Left ventricle myocardium inferior (tissue), 1 donor: ENCODE measurements at places on chromosomes 11 and 22. TPM values are rescaled to one million over a fixed set of nuclear protein-coding genes. Genes with fewer than 3 reads are reported as not detected.
A peak's percentile ranks its signal among the peaks of the same experiment; 100 is the strongest.

IPO7 gene
- 150 TPM for total RNA-seq

GRAP2 gene
- total RNA-seq, result 1.6 TPM

C22orf15 gene
- total RNA-seq, result not detected

DEUP1 gene
- total RNA-seq, result not detected

TMEM45B gene
- not detected for total RNA-seq

SHISAL1 gene
- total RNA-seq, result 1.3 TPM

MRGPRX3 gene
- not detected for total RNA-seq

GAL gene
- 0.58 TPM for total RNA-seq

- no peak for DNase-seq
These were observed 23.9 kb upstream of the CRTAM start for GRCh38 chr11:122814401-122814800.

- DNase-seq, result no peak
These were observed 161.1 kb upstream of the CADM1 start for GRCh38 chr11:115665175-115665821.

DNA sequence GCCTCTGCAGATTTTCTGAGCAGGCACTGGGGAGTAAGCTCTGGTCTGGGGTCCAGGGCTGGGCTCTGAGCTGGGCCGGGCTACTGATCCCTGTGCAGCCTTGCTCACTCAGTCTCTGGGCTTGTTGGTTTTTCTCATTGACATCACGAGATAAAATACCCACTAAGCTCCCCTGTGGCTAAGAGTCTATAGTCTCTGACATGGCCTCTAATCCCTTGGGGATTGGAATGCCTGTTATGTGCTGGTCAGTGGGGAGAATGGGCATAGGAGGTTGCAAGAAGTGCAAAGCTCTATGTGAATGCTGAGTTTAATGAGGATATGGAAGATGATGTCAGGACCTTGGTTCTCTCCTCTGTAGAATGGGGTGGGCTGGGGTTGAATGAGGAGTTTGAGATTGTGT is 23.3 kb downstream of the ELF5 start:
- no peak for DNase-seq

DNA sequence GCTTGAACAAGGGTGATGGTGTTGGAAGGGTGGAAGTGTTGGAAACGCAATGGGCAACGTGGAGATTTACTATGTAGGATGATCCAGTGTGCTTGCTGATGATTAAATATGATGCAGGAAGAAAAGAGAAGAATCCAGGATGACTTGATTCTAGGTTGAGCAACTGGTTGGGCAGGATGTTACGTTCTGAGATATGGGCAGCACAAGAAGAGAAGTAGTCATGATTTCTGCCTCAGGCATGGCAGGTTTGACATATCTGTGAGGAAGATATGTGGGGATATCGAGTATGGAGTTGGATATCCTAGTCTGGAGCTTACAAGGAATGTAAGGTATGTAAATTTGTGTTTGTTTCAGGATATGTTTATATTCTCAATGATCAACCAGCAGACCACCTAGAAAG is 1.9 kb downstream of the OR52K1 start:
- no peak for DNase-seq

DNA sequence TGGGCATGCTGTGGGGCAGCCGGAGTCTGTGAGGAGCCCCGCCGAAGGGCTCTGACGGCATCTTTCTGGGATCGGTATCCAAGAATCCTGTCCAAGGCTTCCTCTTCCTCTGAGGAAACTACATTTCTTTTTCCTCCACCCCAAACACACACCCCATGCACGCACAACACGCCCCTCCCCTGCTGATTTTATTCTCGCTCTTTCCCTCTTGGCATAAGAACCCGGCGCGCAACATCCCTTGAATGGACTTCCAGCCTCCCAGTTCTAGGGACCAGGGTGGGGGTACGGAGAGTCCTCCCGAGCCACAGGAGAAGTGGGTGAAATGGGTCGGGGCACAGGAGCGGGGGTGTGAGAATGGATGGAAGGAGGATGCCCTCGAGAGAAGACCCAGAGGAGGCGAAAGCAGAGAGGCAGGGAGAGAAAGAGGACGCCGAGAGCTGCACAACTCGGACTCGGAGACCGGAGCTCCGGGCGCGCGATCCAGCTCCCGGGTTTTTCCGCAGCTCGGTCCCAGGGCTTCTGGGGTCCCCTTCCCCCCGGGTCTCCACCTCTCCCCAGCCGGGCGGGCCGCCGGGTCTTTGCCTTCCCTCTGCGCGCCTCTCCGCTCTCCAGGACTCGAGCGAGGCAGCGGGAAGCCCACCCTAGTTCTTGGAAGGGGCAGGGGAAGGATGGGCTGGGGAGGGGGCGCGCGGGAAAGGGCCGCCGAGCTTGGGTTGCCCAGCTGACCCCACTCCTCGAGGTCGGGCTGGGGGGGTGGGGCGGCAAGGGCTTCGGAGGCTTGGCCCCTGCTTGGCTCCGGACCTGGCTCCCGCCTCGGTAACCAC is 1.5 kb upstream of the LARGE1 start:
- DNase-seq, result peak; percentile 68

- DNase-seq, result peak; percentile 58
These were observed 758 bp downstream of the GALNT18 start for GRCh38 chr11:11620921-11621572.

DNA sequence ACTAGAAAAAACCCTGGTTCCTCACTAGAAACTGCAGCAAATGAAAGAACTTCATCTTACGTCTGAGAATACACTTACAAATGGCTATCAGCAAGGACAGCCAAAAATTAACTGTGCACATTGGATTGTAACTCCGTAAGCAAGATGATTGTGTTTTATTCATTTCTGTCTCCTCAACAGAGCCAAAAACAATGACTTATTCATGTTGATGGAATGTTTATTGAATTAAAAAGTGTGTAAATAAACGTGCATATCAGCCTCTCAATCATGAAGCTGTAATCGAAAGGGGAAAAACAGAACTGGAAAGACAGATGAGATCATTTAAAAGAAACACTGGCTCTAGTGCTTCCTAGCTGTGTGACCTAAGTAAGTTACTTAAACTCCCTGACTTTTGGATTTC is 307.5 kb upstream of the ZC3H12C start:
- no peak for DNase-seq

GRCh38 chr11:96373826-96374225 is 15.9 kb downstream of the CCDC82 start:
- no peak for DNase-seq

- no peak for DNase-seq
These were observed 1.4 kb upstream of the ROBO3 start for GRCh38 chr11:124863826-124864165.

- DNase-seq, result no peak
These were observed 117.2 kb upstream of the MTNR1B start for GRCh38 chr11:92852229-92852628.

DNA sequence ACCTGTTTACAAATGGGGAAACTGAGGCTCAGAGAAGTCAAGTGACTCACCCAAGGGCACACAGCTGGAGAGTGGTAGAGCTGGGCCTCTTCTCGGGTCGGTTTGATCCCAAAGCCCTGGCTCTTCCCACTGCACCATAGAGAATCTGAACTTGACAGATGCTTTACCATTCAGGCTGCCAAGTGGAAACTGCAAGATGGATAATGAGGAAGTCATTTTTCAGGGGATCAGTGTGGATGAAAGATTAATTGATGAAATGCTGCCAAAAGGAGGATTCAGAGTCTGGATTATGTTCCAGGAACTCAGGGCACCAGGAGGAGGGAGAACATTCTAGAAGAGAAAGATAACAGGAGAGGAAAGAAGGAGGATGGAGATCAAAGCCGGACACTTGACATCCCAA is 185.9 kb upstream of the ZBED5 start:
- no peak for DNase-seq

- no peak for DNase-seq
These were observed 16.1 kb upstream of the EED start for GRCh38 chr11:86228269-86229038.

DNA sequence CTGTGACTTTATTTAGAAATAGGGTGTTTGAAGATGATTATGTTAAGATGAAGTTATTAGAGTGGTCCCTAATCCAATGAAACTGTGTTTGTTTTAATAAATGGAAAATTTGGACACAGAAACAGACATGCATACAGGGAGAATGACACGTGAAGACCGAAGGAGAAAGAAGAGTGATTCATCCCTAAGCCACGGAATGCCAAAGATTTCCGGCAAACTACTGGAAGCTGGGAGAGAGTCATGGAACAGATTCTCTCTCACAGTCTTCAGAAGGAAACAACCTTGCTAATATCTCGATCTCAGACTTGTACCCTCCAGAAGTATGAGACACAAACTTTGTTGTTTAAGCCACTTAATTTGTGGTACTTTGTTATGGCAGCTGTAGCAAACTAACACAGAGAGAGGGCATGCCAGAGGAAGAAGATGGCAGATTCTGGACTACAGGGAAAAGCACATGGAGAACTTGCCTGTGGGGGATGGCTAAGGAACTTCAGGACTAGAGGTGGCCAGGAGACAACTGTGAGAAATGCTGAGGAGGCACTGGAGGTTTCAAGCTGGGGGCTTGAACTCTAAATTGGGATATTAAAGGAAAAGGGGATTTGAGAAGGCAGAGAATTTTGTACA is 733.5 kb upstream of the CCDC90B start:
- no peak for DNase-seq

DNA sequence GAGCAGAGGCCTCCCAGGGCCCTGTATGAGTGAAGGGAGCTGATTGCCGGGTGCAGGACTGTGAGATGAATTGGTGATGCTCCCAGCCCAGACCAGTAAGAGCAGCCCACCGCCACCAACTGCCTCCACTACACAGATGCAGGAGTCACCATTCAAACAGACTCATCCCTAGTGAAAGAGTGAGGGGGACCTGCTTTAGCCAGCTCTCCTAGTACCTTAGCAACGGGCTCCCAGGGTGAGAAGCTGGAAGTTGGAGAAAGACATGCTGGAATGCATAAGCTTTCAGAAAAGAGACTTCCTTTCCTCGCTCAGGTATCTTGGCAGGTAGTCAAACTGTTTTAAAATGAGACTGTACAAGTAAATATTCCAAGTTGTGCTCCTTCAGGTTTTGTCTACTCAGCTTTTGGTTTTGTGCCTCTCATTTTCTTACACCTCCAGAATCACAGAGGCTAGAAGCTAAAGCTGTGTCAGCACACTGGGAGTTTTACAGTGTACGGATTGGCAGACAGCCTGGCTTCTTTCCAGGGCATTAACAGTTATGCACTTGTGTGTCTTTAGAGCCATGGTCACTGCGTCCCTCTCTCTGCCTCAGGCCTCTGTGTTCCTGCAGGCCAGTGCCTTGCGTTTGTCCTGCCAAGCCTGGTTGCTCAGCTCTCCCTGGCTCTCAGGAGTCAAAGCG is 146.2 kb downstream of the ATXN10 start:
- peak; percentile 44 for DNase-seq

DNA sequence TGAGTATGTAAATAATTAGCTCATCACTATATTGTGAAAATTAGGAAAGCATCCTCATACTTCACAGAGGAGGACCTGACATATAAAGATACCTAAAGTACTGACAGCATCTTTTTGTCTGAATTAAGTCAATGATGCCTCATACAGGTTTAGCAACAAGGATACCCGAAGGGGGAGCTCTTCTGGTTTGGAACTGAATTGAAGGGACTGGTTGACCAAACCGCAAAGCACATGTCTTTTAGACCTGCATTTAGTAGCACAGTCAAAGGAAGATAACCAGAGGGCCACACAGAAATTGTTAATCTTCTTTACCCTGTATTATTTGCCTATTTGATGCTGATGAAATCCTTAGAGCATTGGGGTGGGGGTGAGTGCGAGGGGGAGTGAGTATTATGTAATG is 12.9 kb upstream of the WT1 start:
- no peak for DNase-seq

GRCh38 chr11:13963949-13964770 is 1.6 kb downstream of the SPON1 start:
- peak; percentile 18 for DNase-seq

GRCh38 chr11:31676280-31676982 is 134.7 kb downstream of the PAX6 start:
- no peak for DNase-seq

GRCh38 chr22:46454504-46455269 is 82.7 kb downstream of the CELSR1 start:
- DNase-seq, result no peak

GRCh38 chr11:95252586-95252985 is 21.6 kb upstream of the SESN3 start:
- DNase-seq, result no peak

DNA sequence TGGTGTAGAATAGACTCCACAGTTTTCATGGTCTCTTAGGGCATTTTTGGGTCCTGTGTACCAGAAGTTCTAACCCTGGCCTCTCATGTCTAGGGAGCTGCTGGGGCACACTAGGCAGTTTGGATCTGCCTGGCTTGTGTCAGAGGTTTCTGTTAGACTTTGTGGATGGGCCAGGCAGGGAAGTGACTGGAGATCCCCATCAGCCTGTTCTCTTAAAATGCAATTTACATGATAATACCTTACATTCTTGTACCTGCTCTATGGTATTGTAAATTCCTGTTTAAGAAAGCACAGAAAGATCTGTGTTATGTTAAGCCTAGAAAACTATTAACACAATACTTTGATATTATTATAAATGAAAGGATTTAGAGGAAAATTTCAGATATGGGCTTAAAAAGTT is 104.0 kb downstream of the ARHGAP42 start:
- DNase-seq, result no peak

DNA sequence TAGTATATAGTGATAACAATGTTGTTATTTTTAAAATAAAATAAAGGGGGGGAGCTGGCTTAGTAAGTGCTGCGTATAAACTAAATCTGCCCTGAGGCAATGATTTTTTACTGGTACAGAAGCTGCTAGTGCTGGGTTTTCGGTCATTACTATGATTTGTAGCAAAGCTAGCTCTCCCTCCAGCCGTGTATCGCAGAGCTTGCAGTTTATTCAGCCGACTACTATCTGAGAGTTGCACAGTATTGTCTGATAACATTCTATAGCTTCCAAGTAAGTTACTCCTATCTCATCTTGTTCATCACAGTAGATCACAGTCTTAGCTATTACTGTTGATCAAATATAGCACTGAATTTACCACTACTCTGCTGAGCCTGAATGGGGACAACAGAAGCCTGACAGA is 805.5 kb upstream of the ARHGAP42 start:
- DNase-seq, result no peak

DNA sequence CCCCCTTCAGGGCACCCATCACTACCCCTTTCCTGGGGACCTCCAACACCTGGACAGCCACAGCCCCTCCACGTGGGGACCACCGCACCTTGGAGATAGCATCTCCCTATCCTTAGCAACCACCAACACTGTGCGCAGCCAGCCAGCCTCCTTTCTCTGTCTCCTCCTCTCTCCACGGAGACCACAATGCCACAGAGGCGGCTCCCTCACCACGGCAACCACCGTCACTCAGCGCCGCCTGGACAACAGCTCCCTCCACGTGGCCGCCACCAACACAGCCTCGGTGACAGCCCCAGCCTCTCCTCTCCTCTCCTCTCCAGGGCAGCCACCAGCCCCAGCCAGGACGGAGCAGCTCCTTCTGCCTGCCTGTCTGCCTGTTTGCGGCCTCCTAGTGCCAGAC is 10.5 kb downstream of the ELFN2 start:
- no peak for DNase-seq
